ENCODE measurements at places on chromosomes 4 and X.

- no peak for DNase-seq
These were observed 775.9 kb downstream of the TRIML1 start for GRCh38 chr4:188915175-188915574.

DNA sequence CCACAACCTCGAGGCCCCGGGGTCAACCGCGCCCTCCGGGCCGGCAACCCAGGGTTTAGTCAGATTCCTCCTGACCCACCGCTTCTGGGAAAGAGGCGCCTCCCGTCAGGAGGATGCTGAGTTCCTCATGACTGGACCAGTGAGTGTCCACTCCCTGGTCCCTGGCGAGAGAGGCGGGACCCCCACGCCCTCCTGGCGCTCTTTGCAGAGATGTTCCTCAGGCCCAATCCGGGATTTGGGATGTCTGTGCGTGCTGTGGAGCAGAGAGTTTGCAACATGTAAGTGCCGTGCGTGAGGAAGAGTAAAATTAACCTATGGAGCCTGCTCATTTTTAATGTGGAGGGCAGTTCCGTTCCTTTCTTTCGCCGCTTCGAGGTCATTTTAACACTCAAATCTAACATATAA is 824 bp upstream of the UGDH start:
- DNase-seq: no peak

- DNase-seq: no peak
These were observed 35.2 kb downstream of the PCDH7 start for GRCh38 chr4:30755346-30755745.

DNA sequence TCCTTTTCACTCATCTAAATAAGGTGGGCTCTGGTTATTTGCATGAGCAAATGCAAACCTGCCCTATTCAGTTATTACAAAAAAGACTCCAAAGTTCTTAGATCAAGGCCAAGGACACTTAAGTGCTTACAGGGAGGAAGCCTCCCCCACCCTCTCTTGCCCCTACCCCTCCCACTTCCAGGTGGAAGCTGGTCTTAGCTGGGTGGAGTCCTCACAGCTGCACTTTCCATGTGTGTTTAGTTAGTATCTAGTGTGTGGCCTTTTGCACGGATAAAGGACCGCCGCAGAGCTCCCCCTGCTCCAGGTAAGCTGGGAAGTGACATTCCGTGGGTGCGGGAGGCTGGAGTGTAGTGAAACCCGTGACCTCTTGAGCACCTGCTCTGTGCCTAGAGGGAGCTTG is at the start of gene TRIM75:
Gene TRIM75 (plus strand): TSS at position 222 of the 400 bp plus-strand sequence. CDS start 5,282 bp downstream, outside the sequence.
- no peak for DNase-seq

DNA sequence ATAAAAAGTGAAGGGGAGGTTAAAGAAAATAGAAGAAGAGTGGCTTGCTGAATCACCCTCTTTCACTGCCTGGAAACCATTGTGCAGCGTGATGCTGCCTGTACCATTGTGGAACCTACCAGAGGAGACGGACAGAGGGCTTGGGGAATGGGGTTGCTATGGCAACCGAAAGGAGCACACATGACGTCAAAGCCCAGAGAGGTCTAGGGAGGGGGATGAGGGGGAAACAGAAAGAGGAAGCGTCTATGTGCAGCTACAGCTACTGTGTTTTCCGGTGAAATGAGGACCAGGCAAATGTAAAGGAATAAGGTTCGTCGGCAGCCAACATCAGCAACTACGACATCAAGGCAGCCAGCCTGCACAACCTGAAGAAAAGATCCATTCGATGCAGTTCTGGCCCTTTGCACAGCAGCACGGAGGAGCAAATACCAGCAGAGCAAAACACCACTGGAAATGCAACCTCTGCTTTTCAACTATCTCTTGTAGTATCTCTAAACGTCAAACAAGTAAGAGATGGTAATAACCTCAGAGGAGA is at the start of gene MAPK10:
Gene MAPK10 (minus strand): TSS at position 110 of the 535 bp plus-strand sequence.
- DNase-seq: no peak

GRCh38 chr4:107192601-107193000 is 156.5 kb upstream of the DKK2 start:
- no peak for DNase-seq

DNA sequence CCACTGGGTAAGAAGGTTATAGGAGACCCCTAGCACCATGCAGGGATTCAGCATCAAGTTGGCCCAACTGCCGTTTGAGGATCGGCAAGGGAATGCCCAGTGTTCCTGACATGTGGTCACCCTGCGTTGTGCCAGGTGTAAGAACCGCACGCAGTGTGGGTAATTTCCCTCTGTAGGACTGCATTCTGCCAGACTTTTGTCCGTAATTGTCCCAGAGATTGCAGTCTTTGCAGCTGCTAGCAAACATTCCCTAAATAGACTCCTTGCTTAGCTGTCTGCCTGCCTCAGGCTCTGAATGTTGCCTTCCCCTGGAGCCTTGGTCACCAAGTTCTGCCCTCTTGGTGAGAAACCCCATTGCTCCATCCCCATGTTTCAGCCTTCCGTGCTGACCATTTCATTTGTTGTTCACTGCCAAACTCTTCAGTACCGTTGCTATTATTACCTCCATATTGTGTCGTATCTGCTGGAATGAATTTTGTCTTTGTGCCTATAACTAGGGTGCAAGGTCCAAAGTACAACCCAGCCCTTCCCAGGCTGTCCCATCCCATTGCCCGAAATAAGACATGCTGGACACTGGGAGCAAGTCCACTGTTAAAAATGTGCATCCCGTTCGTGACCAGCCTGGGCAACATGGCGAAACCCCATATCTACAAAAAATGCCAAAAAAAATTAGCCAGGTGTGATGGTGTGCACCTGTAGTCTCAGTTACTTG is 53.8 kb upstream of the USP9X start:
- no peak for DNase-seq

DNA sequence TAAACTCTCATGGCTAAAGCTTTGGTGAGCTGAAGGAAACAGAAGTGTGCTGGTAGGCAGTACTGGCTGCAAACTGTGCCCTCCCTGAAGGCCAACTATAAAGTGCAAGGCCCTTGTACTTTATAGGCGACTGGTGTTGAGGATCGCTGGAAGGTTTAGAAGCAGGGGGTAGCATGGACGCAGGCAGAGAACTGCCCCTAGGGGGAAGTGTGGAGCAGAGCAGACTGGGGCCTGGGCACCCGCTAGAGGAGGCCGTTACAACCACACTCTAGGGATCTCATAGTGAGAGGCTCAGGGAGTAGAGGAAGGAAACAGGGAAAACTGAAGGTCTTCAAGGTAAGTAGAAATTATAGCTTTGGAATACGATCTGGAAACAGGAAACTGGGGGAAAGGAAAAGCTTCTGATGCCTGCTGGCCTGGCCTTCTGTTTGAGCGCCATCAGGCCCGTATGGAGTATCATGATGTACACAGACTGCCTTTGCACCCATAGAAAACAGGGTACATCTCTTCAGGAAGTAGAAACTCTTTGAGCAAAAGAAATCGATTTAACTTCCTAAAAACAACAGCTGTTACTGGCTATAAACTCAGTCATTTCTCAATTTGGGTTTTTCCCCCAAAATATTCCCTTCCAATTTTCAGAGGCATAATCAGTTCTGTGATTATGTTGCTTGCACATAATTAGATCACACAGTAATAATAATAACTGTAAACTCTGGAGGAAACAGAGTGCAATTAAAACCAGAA is 23.9 kb upstream of the TMSB4X start:
- DNase-seq: peak; percentile 73

DNA sequence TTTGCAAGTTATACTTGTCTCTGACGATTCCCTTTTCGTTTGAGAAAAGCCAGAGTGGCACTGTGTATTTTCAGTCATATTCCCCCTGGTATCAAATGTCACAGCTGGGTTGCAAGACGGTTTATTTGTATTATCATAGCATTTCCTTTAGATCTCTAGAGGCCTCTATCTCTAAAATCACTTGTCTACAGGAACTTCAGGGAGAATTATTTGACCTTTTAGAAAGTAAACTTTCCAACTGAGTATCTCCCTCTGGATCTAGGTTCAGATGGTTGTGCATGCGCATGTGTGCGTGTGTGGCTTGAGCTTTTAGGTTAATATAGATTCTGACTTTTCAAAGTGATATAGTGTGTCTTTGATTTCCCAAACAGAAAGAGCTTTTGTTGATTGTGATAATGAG is 15.1 kb upstream of the TAB3 start:
- no peak for DNase-seq

DNA sequence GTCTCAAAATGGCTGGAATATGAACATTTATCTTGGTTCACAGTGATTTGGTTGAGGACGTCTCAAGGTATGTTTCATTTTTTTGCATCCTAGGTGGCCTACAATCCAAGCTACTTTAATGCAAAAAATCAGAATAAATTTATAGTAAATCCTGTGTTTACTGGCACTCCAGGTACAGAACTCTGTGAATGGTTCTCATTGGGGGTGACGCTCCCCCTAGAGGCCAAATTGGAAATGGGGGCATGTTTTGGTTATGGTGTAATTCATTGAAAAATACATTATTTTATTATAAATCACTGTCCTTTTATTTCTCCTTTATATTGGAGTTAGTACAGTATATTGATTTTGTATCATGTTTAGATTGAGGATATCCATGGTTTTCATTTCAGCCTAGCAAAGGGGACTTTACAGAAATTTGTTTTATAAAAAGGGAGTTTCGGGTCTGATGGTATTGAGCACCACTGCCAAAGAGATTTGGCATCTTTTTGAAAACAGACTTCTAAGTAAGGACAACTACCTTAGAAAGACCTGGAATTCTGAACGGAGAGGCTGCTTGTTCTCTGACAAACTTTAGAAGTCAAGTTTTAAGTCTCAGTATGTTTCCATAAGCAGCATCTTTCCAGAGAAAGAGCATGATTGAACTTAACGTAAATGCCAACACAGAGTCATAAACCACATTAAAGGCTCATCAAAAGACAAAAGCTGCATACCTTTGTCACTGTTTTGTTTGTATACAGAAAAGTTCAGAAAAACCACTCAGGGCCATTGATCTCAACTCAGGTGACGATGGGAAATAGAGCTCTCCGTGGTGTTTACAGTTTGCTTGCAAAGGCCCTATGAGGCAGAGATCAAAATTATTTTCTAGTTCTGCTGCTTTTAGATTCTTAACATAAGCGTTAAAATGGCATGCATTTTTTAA is 19.4 kb downstream of the MTM1 start:
- DNase-seq: no peak

- peak; percentile 47 for DNase-seq
These were observed 7.8 kb upstream of the TBC1D14 start for GRCh38 chr4:6901669-6902317.

- no peak for DNase-seq
These were observed 3.7 kb upstream of the UGT2A1 start for GRCh38 chr4:69656653-69657158.

- DNase-seq: peak; percentile 48
These were observed at the start of gene TRAM1L1 for GRCh38 chr4:117084866-117085701. TRAM1L1 (minus strand) TSS chr4:117085576; CDS start chr4:117085393, 183 bp downstream.

- no peak for DNase-seq
These were observed 22.7 kb downstream of the SMPX start for GRCh38 chrX:21735038-21735767.

GRCh38 chr4:13645075-13645474 is 17.6 kb upstream of the BOD1L1 start:
- no peak for DNase-seq

- no peak for DNase-seq
These were observed 499.6 kb downstream of the PPARGC1A start for GRCh38 chr4:23390246-23390645.

GRCh38 chrX:4762196-4762595 is 1048.7 kb upstream of the PRKX start:
- no peak for DNase-seq

- DNase-seq: no peak
These were observed 8.5 kb upstream of the ANKRD17 start for GRCh38 chr4:73267050-73267449.

DNA sequence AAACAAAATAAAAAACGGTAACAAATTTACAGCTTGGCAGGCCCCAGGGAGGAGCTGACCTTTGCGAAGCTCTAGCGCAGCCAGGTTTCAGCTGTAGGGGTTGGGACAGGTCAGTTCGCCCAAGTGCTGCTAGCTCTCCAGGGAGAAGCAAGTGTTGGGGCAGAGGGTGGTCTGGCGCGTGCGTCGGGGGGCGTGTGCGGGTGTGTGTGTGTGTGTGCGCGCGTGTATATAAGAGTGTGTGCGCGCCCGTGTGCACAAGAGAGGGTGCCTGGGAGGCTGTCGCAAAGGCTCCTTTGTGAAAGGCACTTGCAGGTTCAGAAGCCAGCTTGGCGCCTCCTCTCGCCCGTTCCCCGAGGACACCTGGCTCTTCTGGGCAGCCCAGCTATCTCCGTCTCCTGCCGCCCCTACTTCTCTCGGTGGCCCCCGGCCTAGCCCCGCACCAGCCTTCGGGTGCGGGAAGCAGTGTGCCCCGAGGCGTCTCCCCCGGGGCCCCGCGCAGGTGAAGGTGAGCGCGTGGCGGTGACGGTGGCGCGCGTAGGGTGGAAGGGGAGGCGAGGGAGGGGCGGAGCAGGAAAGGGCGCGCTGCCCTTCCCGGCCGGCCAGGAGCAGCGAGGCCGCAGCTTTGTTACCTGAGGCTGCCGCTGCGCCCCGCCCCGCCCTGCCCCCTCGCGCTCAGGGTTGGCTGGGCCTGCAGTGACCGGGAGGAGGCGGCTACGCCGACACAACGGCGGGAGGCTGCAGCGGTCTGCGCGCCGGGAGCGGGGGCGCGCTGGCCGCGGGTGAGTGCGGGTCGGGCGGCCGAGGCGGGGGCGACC is at the start of gene FHDC1:
Gene FHDC1 (plus strand): TSS at position 693 of the 815 bp plus-strand sequence. CDS start 6,735 bp downstream, outside the sequence.
- DNase-seq: no peak

DNA sequence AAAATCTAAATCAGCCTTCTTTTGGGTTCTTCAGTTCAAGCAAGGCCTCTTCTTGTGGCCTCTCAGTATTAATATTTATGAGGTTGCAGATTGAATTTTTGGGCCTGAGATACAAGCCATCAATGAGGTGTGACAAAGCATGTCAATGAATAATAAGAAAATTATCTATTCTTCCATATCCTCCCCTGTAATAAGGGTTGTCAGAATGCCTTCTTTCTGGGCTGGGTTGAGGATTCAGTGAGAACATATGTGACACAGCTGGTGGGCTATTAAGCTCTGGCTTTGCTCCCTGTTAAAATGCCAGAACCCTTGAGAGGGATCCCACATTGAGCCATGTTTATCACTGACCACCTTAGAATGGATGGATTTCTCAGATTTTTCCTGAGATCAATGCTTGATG is 187.2 kb downstream of the AR start:
- DNase-seq: no peak

DNA sequence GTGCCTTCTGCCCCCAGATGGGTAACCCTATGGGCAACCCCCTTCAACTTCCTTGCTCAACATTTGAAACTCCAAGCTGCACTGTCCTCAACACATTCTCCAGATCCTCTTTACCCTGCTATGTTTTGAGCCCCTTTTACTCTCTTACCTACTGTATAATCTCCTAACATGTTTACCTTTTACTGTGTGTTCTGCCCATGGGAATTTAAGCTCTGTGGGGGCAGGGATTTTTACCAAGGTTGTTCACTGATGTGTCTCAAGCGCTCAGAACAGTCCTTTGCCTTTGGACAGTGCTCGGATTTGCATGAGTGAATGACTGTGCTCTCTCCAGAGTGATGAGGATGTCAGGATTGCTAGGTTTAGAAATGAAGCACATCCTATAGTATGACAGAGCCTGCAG is 53.2 kb downstream of the SORBS2 start:
- DNase-seq: no peak

- DNase-seq: no peak
These were observed 208.2 kb downstream of the TENM3 start for GRCh38 chr4:182451441-182451840.
